ENCODE measurements at places on chromosomes 11 and 22.

DNA sequence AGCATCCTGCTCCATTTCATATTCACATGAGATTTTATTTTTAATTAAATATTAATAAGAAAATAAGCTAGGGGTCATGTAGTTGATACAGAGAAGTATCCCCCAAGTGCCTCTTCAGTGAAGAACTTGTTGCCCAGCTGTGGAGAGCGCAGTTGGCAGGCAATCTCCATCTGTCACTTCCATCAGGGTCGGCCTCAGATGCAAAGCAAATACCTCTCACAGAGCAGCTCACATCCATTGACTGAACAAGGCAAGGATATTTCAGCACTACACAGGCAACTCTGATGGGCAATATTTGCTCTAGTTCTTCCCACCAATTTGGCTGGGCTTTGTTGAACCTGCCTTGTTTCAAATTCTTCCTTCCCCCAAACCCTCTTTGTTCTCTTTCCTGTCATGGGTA lies 129.4 kb downstream of the NOX4 start:
- no peak for DNase-seq

GRCh38 chr11:19511066-19511412 lies 201.6 kb upstream of the NAV2 start:
- DNase-seq: no peak

DNA sequence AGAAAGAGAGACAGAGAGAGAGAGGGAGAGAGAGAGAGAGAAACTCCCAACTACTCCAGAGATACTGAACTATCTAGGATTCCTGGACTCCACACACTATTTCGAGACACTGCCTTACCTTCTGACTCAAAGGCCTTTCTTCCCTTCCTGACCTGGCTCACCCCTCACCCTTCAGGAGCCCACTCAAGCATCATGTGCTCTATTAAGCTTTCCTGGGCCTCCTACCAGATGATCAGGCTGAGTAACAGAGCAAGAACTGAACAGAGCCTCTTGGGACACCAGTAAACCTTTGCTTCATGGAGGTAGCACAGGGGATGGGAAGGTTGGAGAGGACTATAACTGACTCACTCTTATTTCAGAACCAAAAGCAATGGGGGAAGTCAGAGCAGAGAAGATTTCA lies 31.4 kb downstream of the PLEKHA7 start:
- DNase-seq: no peak

- no peak for DNase-seq
Observed at GRCh38 chr22:45843031-45843430, 133.9 kb downstream of the WNT7B start.

GRCh38 chr22:24451162-24451561 lies 23.8 kb downstream of the ADORA2A start:
- DNase-seq: no peak

- DNase-seq: no peak
Observed at GRCh38 chr22:45892681-45893461, 84.1 kb downstream of the WNT7B start.

DNA sequence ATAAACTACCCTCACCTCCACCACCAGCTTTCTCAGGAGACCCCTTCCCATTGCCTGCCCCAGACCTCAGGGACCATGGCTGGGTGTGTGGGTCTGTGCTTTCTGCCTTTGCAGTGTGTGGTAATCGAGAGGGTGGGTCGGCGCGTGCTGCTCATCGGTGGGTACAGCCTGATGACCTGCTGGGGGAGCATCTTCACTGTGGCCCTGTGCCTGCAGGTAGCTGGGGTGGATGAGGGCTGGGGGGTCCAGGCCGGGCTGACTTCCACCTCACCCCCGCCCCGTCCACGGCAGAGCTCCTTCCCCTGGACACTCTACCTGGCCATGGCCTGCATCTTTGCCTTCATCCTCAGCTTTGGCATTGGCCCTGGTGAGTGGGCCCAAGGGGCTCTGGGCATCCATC lies 10.5 kb upstream of the MIF start:
- no peak for DNase-seq

Data from stimulated activated CD8-positive, alpha-beta memory T cell treated with anti-CD3 and anti-CD28 coated beads, Interleukin-4, amount 100 ng/mL, for 1 hour (primary cell).